Skeletal muscle cell (primary cell): ENCODE measurements at places on chromosomes 1 and 21.
A peak's percentile ranks its signal among the peaks of the same experiment; 100 is the strongest.

- no peak for DNase-seq
Observed at GRCh38 chr1:26372039-26372438, 511 bp downstream of the ZNF683 start.

DNA sequence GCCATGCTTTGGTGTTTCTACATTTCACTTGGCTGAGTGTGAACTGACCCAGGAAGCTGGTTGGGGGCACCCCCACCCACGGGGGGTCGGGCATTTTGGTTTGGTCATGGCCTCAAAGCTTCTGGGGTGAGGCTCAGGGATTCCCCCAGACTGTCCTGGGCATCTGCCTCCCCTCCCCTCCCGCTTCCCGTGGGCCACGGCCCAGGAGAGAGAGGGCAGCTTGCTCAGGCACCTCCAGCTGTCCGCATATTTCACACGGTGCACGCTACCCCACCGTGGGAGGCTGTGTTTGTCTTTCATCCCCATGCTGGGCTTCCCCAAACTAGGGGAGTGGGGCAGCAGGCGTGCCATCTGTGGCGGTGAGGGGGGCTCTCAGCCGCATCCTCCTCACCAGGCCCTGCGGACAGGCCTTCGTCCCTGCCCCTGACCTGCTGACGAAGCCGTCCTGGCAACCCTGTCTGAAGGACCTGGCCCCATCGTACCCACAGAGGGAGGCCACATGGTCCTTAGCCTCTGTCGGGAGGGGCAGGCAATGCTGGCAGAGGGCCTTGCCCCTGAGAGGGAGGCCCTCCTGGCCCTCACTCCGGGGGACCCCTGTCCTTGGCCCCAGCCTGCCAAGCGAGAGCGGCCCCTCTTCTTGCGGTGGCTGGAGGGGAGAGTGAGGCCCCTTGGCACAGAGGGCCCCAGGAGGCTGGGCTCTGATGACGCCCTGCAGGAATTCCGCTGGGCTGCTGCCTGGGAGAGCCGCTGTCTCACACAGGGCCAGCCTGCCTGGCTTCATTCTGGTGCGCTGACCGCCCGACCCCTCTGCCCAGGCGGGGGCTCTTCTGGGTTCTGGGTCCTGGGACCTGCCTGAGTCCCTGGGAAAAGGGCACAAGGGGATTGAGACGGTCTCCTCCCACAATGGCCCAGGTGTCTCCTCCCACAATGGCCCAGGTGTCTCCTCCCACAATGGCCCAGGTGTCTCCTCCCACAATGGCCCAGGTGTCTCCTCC, 22.1 kb downstream of the TP73 start:
- no peak for DNase-seq

DNA sequence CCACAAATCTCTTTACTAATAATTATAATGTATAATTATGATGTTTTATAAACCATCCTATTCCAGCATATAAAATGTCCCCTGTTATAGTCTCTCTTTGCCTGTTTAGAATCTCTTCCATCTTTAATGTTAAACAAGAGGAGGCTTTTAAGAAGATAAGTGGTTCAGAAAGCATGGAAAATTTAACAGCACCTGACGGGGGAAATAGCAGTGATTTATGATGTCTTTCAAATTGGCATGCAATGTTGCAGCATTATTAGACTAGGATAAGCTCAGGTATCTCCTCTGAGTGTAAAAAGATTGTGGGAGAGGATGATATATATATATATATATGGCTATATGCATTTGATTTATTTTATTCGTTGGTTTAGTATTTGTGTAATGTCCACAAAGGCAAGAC, 24.4 kb downstream of the GIPC2 start:
- no peak for DNase-seq

GRCh38 chr1:36829066-36829465, 205.2 kb downstream of the GRIK3 start:
- no peak for DNase-seq

GRCh38 chr1:24351247-24351646, 32.1 kb downstream of the GRHL3 start:
- no peak for DNase-seq

DNA sequence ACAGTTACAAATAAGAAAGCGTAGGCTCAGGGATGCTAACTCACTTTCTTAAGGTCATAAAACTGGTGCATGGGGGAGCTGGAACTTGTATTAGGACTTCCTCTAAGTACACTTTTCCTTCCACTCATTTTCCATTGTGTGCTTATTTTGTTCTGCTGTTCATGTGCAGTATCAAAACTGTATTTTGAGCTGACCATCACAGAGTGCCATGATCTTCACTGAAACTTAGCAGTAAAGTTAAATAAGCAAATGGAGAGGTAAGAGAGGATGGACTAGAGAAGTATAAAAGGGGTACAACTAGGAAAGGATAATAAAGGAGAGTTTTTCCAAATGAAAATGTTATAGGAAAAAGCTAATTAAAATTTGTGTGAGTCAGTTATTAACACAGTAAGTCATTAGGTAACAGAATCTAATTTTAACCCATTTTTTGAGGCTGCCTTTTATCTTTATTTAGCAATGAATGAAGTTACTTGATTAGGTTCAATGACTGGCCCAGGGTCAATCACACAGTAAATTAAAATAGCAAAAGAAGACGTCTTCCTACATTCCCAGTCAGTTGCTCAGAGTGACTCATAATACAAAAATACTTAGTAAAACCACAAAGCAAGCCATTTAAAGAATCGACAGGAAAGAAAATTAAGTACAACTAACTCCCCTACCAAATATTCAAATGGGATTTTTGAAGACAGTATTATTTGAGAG, 165.8 kb upstream of the C1orf105 start:
- DNase-seq, result peak; percentile 70

DNA sequence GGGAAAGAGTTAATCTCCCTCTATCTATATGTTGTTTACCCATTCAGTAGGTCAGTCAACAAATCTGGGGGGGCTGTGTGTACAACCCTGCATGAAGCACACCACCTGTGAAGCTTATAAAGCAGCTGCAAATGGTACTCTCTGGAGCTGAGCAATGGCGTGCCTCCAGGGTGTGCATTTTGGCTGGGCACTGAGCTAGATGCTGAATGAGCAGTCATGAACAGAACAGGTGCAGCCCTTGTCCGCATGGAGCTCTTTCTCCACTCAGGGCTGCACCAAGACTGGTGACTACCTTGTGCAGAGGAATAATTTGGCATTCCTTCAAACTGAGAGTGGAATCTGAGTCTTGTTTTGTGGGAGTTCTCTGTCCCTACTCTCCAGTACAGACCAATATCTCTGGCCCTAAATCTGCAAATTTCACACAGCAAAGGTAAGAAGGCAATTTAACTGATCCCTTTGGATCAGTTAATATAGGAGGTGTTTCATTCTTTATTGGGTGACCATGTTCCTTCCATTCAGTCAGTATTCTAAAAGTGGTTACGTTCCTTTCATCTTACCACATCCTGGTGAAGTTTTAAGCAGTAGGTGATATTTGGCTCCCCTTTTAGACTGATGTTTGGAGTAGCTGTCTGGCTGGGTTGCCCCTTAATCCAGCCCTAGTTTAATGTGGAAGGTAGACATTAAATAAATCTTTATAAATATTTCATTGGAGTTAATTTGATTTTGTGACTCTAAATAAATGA, 76.0 kb downstream of the GPR88 start:
- DNase-seq, result no peak

- DNase-seq, result no peak
Observed at GRCh38 chr1:42379794-42380585, 602 bp upstream of the RIMKLA start.

GRCh38 chr1:228004331-228004855, 2.4 kb upstream of the WNT3A start:
- DNase-seq, result no peak
